ENCODE measurements at places on chromosomes 7 and 10.

GRCh38 chr7:147279514-147279913 is 1162.9 kb downstream of the CNTNAP2 start:
- DNase-seq: no peak

DNA sequence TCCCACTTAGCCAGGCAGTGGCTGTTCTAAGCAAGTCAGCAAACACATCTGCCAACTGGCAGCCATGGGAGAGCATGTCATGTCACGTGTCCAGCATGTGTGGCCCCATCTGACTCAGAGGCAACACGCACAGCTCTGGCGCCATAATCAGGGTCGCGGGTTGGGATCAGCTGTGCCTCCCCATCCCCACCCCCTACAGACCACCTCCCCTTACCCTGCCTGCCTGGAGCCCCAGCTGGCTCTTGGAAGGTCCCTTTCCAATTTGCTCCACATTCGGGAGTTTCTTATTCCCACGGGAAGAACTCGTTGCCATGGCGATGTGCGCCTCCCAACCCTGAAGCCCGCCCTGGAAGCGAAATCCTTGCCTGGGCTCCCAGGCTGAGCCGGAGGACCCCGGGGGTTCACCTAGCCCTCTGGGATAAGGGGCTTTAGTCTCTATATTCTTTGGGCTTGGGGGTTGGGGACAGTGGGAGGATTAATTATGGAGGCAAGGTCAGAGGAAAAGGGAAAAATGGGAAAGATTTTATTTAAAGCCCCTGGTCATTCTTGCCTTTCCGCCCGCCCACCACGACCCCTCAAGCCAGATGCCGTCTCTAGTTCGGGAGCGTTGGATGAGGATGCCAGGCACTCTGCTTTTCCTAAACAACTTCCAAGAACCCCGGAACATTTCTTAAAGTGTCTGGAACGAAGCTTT is 283.7 kb downstream of the ZEB1 start:
- no peak for DNase-seq

DNA sequence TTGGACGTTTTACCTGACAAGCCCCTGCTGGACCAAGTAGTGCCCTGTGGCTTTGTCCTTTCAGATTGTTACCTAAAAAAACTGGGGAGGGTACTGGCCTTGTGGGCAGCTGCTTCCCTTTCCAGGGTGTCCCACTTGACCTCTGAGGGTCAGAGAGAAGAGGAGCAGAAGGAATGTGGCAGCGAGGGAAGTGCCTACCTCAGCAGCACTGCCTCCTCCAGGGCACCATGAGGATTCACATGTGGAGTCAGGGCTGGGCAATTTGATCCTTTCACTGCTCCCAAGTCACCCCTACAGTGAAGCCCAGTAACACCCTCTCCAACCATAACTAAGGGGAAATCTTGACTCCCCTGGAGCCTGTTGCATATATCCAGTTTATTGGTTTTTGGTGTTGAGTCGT is 64.6 kb downstream of the ITGB1 start:
- DNase-seq: no peak

DNA sequence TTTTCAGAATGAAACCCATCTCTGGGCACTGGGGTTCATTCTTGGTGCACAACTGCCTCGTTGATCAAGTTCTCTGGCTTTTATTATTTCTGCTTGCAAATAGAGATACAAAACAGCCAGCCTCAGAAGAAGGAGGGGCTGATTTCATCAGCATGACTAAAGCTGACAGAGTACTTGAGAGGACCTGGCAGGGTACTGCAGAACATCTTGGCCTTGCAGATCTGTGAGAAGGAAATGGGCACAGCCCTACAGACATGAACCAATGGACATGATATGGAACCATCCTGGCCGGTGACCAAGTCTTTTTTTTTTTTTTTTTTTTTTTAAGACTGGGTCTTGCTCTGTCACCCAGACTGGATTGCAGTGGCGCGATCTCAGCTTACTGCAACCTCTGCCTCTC is 240.6 kb downstream of the VTI1A start:
- DNase-seq: no peak

DNA sequence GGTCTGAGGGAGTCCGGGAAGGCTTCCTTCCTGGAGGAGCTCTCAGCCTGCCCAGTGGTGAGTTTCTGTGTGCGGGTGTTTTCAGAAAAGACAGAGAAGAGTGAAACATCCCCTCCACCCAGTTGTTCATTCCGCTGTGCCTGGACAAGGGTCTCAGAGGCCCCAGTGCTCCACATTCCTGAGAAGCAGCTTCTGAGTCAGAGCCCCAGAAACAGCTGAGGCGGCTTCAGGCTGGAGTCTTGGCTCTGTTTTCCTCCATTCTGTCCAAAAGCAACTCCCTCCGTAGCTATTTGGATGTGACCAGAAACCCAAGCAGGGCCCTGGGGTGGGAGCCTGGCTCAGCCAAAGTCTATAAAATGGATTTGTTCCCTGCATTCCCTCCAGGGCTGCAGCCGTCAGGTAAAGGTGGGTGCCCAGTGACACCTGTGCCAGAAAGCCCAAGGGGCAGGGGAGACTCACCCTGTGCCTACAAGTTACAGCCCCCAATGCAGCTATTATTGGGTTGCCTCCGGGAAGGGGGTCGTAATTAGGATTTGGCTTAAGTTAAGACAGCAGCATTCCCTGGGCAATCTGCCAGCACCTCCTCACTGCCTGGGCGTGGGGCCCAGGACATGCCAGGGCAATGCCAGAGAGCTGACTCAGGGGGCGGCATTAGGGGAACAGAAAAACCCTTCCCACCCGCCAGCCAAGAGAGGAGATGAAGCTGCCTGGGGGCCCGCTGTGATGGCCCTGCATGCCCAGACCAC is 13.1 kb upstream of the CAMK2G start:
- no peak for DNase-seq

- no peak for DNase-seq
These were observed 631.9 kb downstream of the CALN1 start for GRCh38 chr7:71780282-71780681.

- no peak for DNase-seq
These were observed 216.0 kb downstream of the WDR37 start for GRCh38 chr10:1272079-1272776.

GRCh38 chr7:27030393-27031050 is 65.3 kb downstream of the HOXA1 start:
- DNase-seq: no peak

- DNase-seq: no peak
These were observed 29.4 kb downstream of the PRKG1 start for GRCh38 chr10:51103554-51104217.

GRCh38 chr7:47681249-47681810 is 99.4 kb upstream of the TNS3 start:
- no peak for DNase-seq

- DNase-seq: no peak
These were observed 48.1 kb downstream of the GNAI1 start for GRCh38 chr7:80182630-80183276.

DNA sequence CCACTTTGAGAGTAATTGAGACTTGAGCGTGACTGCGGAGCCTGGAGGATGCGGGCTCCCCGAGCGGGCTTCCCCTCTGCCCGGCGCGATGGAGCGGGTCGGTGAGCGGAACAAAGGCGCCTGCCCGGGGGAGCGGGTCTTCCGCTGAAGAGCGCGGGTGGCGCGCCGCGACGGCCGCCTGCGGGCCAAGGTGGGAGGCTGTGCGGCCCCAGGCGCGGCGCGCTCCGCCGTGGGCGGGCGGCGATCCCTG is at the start of gene GALNT17:
Gene GALNT17 (plus strand): TSS at position 18 of the 250 bp plus-strand sequence.
- no peak for DNase-seq

DNA sequence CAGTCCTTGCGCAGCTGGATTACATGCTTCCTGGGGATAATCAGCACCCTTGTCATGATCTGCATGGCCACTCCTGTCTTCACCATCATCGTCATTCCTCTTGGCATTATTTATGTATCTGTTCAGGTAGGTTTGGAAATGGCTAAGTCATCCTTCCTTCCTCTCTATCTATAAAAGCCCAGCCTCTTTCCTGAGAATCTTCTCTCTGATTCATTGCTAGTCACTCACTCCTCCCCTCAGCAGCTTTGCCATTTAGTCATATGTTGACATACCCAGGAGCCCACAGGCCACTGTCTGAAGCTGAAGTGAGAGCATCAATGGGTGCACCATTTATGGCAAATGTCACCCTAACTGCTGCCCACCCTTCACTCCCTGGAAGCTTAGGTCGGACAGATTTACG is 52.0 kb downstream of the ABCC2 start:
- DNase-seq: no peak

GRCh38 chr7:95295397-95295796 is 28.9 kb downstream of the PON1 start:
- no peak for DNase-seq

- no peak for DNase-seq
These were observed 15.9 kb downstream of the TTYH3 start for GRCh38 chr7:2647594-2648172.

Measured in stimulated activated CD8-positive, alpha-beta memory T cell treated with anti-CD3 and anti-CD28 coated beads, Interleukin-4, amount 100 ng/mL, for 1 hour (primary cell).